ENCODE measurements at places on chromosomes 12 and 14. TPM values are rescaled to one million over a fixed set of nuclear protein-coding genes. Genes with fewer than 3 reads are reported as not detected.

DNA sequence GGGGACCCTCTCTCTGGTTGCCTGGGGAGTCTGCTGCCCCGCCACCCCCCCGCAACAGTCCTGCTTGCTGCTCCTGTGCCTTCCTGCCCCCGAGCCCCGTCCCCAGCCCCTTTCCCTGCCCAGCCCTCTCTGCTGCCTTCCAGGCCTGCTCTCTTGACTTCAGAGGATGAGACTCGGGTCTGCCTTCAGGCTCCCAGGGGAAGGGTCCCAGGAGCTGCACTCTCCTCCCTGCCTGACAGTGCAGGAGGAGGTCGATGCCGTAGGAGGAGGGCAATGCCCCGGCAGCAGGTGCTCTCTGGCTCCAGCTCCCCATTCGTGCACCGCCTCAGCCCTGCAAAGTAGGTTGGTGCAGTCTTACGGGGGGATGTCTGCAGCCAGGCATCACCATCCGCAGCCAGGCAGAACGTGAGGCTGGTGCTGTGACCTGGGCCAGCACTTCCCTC, 185.1 kb upstream of the C14orf180 start:
- no peak for DNase-seq

The PROX2 gene
- total RNA-seq: not detected

The NOC4L gene
- total RNA-seq: 40.0 TPM

The COL2A1 gene
- total RNA-seq: 3.1 TPM

The PPP1R1A gene
- not detected for total RNA-seq

Data from G401 (cell line).